Neural progenitor cell (in vitro differentiated cells): ENCODE measurements at places on chromosomes 5 and 9.

- H3K4me3 ChIP-seq, result no peak overlapping the region
- no peaks in the 10 kb centered on the region for H3K27me3 ChIP-seq
- H3K27ac ChIP-seq, result no peak overlapping the region
- DNase-seq, result no peak
- H3K36me3 ChIP-seq, result peaks cover 3% of the 10 kb centered on the region
These were observed 45.4 kb downstream of the ZNF618 start for GRCh38 chr9:113921396-113921925.

DNA sequence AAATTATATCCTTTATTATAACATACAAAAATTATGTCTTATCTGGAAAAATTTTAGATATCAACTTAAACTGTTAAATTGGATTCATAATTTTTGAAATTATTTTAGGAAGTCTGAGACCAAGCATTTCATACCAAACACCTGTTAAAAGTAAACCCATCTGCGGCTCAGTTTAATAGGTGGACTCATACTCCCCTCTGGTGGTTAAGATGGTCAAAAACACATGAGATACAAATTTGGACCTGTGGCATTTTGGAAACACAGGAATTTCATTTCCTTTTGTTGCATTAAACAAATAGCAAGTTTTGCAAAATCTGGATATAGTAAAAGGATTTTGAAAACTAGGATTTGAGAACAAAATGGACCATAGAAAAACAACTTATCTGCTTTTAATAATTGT is 53.7 kb downstream of the RGMB start:
- no peak overlapping the region for H3K4me3 ChIP-seq
- DNase-seq, result peak; percentile 53
- no peaks in the 10 kb centered on the region for H3K4me1 ChIP-seq
- no peaks in the 10 kb centered on the region for H3K36me3 ChIP-seq
- H3K27me3 ChIP-seq, result no peaks in the 10 kb centered on the region

- no peak overlapping the region for H3K4me3 ChIP-seq
- H3K27me3 ChIP-seq, result peaks cover 25% of the 10 kb centered on the region
- no peaks in the 10 kb centered on the region for H3K36me3 ChIP-seq
- no peak overlapping the region for H3K27ac ChIP-seq
- DNase-seq, result peak; percentile 91
These were observed 98.8 kb downstream of the LHX2 start for GRCh38 chr9:124110307-124110915.

GRCh38 chr5:174794931-174795672 is 70.7 kb downstream of the MSX2 start:
- H3K27ac ChIP-seq, result no peak overlapping the region
- no peaks in the 10 kb centered on the region for H3K4me1 ChIP-seq
- H3K27me3 ChIP-seq, result peaks cover 16% of the 10 kb centered on the region
- H3K4me3 ChIP-seq, result no peak overlapping the region
- H3K36me3 ChIP-seq, result no peaks in the 10 kb centered on the region

- no peak overlapping the region for H3K4me3 ChIP-seq
- DNase-seq, result no peak
- no peaks in the 10 kb centered on the region for H3K27me3 ChIP-seq
- no peaks in the 10 kb centered on the region for H3K36me3 ChIP-seq
- no peak overlapping the region for H3K27ac ChIP-seq
- no peaks in the 10 kb centered on the region for H3K4me1 ChIP-seq
These were observed 95.2 kb downstream of the PLCXD3 start for GRCh38 chr5:41415242-41415641.

DNA sequence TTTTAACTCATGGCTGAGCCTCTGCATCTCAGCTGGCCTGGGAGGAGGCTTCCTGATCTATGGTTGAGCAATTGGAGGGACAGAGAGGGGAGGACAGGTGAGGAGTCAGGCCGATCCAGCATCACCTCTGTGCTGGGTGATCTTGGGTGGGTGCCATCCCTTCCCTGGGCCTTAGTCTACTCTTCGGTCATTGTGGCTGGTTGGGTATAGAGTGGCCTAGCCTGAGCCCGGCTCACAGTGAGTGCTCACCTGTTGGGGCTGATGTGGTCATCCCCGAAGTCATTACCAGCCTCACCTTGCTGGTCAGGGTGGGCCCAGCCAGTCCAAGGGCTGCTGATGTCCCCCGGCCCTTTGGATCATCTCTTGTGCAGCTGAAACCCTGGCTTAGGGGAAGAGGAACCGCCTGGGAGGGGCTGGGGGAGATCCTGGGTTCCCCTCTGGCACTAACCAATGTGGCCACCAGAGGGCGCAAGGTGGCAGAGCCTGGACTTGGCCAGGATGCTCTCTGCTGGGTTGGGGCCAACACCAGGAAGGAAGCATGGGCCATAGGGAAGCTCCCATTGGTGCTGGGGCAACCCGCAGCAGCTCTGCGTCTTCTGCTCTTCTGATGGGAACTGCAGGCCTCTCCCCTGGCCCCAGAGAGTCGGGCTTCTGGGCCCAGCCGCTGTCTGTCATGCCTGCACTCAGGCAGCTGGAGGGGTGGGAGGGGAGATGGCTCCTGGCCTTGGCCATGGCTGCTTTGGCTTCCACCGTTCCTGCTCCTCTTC is 17.3 kb upstream of the ODF2 start:
- H3K4me3 ChIP-seq, result no peak overlapping the region
- H3K27ac ChIP-seq, result no peak overlapping the region
- H3K27me3 ChIP-seq, result peaks cover 9% of the 10 kb centered on the region
- H3K4me1 ChIP-seq, result no peaks in the 10 kb centered on the region
- no peaks in the 10 kb centered on the region for H3K36me3 ChIP-seq

DNA sequence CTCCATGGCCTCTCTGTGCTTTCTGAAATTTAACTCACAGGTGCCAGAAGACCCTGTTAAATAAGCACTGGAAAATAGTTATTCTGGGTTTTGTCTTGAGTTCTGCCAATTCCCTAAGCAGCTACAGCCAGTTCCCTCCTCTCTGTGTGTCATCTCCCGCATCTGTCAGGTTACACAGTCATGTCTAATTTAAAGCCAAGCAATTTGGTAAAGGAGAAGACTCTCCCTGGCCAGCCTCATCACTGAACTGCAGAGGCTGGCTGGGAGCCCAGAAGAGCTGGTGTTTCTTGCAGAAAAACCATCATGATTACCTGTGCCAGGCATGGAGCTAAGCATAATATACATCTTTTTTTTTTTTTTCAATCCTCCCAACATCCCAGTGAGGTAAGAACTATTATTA is 141.3 kb upstream of the ZNF366 start:
- DNase-seq, result no peak
- H3K4me3 ChIP-seq, result no peak overlapping the region
- H3K27ac ChIP-seq, result no peak overlapping the region
- H3K4me1 ChIP-seq, result no peaks in the 10 kb centered on the region
- H3K27me3 ChIP-seq, result no peaks in the 10 kb centered on the region

DNA sequence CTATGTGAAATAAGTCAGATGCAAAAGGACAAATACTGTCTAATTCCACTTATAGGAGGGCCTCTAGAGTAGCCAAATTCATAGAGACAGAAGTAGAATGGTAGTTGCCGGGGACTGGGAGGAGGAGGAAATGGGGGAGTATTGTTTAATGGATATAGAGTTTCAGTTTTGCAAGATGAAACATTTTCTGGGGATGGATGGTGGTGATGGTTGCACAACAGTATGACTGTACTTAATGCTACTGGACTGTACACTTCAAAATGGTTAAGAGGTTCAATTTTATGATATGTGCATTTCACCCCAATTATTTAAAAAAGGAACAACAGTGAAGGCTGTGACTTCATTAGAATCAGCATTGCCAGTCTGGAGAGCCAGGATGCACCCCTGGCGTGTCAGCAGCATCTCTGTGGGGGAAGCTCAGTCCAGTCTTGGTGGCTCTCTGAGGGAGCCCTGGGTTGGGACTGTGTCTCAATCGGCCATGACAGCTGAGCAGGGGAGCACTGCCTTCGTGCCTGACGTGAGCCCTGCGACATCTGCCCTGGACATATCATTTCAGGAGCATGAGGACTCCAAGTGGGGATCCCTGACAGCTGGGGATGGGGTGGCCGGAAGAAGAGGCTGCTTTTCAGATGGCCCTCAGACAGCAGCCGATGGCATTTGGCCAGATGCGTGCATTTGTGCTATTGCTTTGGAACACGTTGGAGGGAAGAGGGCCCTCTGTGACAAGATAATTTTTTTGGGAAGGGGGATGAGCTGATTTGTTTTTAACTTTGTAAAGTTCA is 130.8 kb upstream of the STC2 start:
- no peak for DNase-seq
- H3K4me1 ChIP-seq, result no peaks in the 10 kb centered on the region
- no peaks in the 10 kb centered on the region for H3K27me3 ChIP-seq
- H3K36me3 ChIP-seq, result no peaks in the 10 kb centered on the region

GRCh38 chr9:125748446-125749099 is 1.4 kb downstream of the PBX3 start:
- peaks cover 7% of the 10 kb centered on the region for H3K27me3 ChIP-seq
- peak overlapping the region; percentile 18 for H3K27ac ChIP-seq
- no peaks in the 10 kb centered on the region for H3K36me3 ChIP-seq
- H3K4me3 ChIP-seq, result peak overlapping the region; percentile 92
- peak; percentile 83 for DNase-seq

- no peaks in the 10 kb centered on the region for H3K36me3 ChIP-seq
- H3K4me1 ChIP-seq, result no peaks in the 10 kb centered on the region
- no peaks in the 10 kb centered on the region for H3K27me3 ChIP-seq
- no peak overlapping the region for H3K27ac ChIP-seq
These were observed 175.8 kb upstream of the KLF9 start for GRCh38 chr9:70590315-70590677.

DNA sequence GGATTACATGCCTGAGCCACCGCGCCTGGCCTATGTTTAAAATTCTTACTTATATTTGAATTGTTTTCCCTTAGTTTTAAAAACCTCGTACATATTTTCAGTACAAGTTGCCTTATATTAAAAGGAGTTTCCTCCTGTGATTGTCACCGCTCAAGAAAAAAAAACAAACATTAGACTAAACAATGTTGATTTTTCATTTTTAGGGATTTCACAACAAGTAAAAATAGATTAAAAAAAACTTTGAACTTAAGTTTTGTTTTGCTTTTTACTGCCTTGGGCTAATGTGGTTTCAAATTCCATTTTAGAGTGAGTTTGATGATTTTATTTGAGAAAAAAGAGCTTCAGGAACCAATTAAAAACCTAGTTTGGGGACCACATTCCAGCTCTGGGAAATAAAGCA is 1196.6 kb upstream of the CDH18 start:
- DNase-seq, result no peak
- H3K4me1 ChIP-seq, result no peaks in the 10 kb centered on the region
- H3K27me3 ChIP-seq, result no peaks in the 10 kb centered on the region
- no peak overlapping the region for H3K4me3 ChIP-seq
- H3K27ac ChIP-seq, result no peak overlapping the region

DNA sequence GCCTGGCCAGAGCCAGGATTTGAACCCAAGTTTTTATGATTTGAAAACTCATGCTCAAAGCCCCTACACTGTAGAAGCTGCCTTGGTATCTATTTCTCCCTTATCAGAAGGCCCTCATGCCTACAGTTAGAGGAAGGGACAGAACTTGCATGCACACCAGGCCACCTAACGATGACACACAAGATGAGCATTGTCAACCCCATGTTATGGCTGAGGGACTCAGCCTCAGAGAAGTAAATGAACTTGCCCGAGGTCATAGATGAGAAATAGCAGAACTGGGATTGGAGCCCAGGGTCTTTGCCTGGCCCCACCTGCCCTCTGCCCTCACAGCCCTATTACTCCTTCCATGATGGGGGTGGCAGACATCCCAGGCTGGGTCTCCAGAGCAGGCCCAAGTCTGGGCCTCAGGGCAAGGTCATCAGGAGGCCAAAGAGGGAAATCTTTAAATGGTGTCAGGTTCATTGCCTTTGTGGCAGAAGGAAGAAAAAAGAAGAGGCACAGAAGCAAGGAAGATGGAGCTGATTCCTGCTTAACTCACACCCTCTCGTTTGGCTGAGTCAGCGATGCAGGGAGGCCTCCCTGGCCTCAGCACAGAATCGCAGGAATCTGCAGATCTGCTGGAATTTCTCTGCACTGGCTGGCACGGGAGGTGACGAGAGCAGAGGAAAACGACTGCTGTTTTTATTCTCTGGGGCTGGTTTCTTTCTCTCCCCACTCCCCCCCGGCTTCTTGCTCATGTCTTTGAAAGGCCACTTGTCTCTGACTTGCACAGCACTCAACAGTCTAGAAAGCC is 20.6 kb upstream of the CRB2 start:
- H3K36me3 ChIP-seq, result no peaks in the 10 kb centered on the region
- DNase-seq, result peak; percentile 52
- peaks cover 6% of the 10 kb centered on the region for H3K4me1 ChIP-seq
- H3K27me3 ChIP-seq, result no peaks in the 10 kb centered on the region
- no peak overlapping the region for H3K27ac ChIP-seq
- H3K4me3 ChIP-seq, result no peak overlapping the region

GRCh38 chr9:135611142-135611874 is 28.0 kb downstream of the GLT6D1 start:
- no peaks in the 10 kb centered on the region for H3K27me3 ChIP-seq
- no peak overlapping the region for H3K27ac ChIP-seq
- no peaks in the 10 kb centered on the region for H3K4me1 ChIP-seq
- no peaks in the 10 kb centered on the region for H3K36me3 ChIP-seq

- no peak overlapping the region for H3K27ac ChIP-seq
- H3K4me3 ChIP-seq, result no peak overlapping the region
- H3K36me3 ChIP-seq, result no peaks in the 10 kb centered on the region
- no peaks in the 10 kb centered on the region for H3K27me3 ChIP-seq
These were observed 6.0 kb downstream of the OR13D1 start for GRCh38 chr9:104700306-104700705.

- H3K27ac ChIP-seq, result no peak overlapping the region
- DNase-seq, result peak; percentile 21
- peaks cover 7% of the 10 kb centered on the region for H3K4me1 ChIP-seq
- no peak overlapping the region for H3K4me3 ChIP-seq
These were observed 73.9 kb downstream of the RORB start for GRCh38 chr9:74570879-74571512.

GRCh38 chr9:129507805-129508204 is 113.1 kb downstream of the C9orf50 start:
- no peak overlapping the region for H3K4me3 ChIP-seq
- H3K27me3 ChIP-seq, result no peaks in the 10 kb centered on the region
- DNase-seq, result no peak
- H3K27ac ChIP-seq, result no peak overlapping the region
- H3K4me1 ChIP-seq, result peaks cover 4% of the 10 kb centered on the region
- no peaks in the 10 kb centered on the region for H3K36me3 ChIP-seq

DNA sequence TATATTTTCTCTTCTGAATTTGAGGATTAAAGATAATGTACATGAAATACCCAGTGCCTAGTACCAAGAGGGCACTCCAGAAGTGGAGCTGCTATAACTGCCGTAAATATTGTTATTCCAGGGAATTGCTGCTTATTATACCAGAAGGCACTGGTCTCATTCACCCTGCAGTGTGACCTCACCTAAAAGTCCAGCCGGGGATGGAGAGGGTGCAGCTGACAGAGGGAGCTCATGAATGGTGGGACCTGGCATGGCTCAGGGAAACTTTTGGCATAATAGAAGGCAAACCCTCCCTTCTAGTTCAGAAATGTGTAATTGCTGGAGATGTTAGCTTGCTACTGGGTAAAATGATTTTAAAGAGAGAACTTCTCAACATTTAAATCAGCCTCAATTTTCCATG is 108.5 kb downstream of the MVB12B start:
- peaks cover 51% of the 10 kb centered on the region for H3K4me1 ChIP-seq
- H3K27me3 ChIP-seq, result no peaks in the 10 kb centered on the region
- no peak overlapping the region for H3K4me3 ChIP-seq
- H3K27ac ChIP-seq, result no peak overlapping the region
- DNase-seq, result no peak
- H3K36me3 ChIP-seq, result no peaks in the 10 kb centered on the region
